NCI-H1694 treated with DMSO at 0.1 percent for 48 hours (cell line): ENCODE measurements at places on chromosomes 2 and 18.

DNA sequence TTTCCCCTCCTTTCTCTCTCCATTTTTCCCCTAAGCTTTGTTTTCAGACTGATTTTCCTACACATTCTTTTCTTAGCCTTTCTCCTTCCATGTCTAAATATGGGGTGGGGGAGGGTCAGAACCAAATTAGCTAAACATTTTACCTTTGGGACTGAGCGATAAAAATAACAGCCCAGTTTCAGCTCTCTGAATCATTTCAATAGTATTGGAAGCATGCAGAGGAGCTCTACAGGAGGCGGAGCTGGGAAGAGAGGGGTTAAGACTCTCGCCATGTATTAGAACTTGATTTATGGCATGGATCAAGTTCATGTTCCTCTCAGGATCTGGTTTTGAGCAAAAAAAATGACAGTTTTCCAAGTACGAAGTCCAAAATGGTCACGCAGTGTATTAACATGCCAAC, 109.1 kb downstream of the CPO start:
- DNase-seq = no peak

DNA sequence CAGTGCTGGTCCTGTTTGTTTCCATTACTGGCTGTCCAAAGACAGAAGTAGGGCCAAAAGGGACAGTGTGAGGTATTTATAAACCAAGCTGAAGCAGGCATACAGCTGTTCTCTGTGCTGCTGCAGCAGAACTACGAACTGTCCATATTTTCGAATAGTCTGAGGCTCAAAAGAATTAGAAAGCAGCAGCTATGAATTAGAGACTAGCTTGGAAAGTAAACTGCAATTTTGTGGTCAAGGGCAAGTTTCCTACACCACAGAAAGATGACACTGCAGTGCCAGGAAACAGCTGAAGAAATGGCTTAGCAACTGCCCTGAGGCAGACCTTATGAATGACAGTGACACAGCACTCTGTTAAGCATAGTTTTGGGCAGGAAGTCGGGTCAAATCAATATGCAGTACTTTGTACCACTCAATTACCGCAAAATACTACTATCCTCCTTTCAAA, 125.3 kb downstream of the TMEM131 start:
- DNase-seq = no peak

- DNase-seq = no peak
Observed at GRCh38 chr18:26003817-26004216, 86.6 kb downstream of the SS18 start.

DNA sequence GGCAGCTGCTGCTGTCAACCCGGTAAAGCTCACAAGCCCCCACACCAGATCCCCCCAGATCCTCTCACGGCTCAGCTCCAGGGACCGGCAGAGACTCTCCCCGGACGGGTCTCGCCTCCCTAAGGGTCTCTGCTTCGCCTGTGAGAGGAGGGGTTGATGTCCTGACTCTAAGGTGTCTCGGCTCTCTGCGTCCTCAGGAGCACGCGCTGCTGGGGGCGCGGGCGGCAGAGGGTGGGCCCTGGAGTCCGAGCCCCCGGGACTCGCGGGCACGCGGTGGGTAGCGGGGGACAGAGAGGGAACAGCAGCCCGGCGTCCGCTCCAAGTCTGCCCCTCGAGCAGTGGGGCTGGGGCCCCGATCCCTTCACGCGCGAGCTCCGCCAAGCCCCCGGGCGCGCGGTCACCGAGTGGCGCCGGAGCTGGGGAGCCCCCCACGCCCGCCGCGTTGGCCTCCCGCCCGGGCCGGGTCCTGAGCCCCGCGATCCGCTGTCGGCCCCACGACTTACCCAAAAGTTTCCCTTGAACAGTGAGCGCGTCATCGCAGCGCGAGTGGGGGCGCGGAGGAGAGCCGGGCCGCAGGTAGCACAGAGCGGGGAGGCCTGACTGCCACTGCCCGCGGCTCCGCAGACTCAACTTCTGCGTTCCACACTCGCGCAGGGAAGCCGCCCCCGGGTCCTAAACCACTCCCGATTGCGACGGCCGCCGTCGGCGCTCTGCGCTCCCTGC, at the start of gene PSTPIP2:
PSTPIP2 (minus strand) TSS at position 608 of the 723 bp plus-strand sequence; CDS start at position 536, 72 bp downstream.
- DNase-seq = no peak

DNA sequence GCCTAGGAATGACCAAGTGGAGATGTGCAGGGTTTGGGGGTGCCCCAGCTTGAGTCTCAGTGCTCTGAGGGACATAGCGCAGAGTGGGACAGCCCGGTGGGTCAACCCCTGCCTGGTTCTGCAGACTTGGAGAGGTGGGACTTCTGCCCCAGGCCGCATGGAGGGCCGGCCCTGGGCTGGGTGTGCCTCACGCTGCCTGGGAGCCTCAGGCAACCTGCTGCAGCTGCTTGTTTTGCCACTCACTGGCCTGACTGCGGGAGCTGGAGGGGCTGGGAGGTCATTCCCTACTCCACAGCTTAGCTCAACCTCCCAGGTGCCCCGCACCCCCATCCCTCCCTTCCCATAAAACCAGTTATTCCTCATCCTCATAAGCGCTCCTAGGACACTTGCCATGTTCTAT, 33.1 kb downstream of the ODC1 start:
- DNase-seq = no peak

DNA sequence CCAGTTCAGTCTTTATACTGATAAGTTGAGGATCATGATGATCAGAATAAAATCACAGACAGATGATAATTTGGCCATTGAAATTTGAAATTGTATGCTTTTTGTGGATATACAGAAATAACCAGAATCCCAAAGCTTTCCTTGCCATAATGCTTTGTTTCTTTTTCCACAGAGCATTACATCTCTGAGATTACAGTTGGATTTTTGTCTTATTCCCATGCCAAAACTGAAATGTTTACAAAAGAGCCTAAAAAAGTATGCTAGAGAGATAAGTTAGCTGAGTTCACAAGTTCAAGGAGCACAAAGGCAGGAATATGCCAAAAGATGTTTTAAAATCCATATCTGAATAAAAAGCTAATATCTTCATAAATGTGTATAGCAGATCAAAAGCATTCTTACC, 321.3 kb downstream of the PID1 start:
- no peak for DNase-seq

DNA sequence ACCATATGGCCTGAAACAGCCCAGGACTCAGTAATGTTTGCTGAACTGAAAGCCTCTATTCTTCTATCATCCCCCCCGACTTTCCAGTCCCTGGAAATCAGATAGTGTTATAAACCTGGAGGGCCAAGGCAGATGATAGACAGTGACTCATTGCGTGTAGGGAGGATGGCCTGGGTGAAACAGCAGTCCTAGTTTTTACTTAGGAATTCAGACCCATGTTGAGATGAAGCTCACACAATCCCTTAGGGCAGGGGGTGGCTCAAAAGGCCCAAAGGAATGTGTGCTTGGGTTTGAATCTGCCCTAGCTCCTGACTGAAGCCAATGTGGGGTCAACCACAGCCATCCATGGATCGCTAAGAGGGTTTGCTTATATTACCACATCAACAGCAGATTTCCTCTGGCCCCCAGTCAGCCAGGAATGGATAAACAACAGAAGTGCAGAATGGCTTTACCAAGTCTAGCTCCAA, 43.9 kb upstream of the STPG4 start:
- no peak for DNase-seq

DNA sequence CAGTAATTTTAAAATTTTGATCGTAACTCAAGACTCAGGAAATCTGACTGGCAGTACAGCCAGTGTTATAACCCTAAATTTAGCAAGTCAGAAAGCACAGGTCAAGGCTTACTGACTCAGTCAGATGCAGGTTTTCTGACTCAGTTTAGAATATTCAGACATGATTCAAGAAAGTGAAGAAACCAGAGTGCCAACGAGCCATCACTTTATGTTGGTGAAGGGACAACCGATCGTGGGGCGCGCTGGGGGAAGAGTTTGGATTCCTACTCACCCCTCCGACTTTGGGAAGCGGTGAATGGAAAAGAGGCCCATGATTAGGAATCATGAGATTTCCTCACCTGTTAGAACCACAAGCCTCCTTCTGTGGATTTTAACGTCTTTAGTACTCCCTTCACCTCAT, 998 bp downstream of the RNF149 start:
- DNase-seq = no peak

DNA sequence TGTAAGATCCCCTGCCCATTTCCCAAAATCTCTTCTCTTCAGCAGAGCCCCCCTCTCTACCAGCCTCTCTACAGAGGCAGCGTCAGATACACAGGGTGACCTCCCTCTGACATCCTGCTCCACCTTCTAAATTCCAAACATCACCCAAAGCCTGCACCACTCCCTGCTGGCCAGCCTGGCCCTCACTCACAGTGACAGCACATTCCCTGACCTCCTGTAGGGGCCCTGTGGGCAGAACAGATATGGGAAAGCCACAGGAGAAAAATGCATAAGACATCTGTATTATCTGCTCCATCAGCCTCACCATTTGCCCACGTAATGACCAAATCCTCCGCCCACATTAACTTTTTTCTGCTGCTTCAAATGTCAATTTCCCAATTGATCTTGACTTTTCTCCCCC, 40.6 kb downstream of the TRABD2A start:
- no peak for DNase-seq

DNA sequence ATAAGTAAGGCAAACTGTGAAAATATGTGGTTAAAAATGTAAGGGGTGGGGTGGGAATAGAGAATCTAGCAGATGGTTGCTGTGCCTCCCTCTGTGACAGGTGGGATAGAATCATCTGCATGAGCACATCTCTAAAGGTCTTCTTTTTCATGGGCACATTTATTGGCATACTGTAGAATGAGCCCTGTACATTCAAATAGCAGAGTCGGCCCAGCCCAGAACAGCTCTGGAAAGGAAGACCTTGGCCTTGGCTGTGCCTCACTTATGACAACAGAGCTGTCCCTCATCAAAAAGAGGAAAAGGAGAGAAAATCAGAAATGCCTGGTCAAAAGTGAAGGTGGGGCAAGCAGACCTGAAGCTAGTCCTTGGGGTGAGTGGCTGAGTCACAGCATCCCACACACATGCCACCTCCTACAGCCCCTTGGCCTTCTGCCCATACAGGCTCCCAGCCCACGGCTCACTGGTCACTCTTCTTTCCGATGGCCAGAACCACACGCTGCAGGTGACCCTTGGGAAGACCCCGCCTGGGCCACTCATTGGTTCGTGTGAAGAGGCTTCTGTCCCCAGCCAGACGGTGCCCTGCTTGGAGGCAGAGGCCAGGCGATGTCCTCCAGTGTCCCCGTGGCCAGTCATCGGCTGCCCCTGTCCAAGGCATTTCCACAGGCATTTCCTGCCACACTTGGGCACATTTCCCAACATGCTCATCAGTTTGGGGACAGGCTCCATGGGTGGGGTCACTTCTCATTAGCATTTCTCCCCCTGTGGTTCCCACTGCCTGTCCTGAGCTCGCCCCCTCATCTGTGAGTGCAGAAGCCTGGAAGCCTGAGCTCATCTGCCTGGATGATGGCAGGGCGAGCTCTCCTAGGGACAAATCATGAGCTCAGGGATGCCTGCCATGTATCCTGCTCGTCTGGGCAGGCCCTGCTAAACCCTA, 113.6 kb downstream of the MCFD2 start:
- DNase-seq = peak; percentile 61

DNA sequence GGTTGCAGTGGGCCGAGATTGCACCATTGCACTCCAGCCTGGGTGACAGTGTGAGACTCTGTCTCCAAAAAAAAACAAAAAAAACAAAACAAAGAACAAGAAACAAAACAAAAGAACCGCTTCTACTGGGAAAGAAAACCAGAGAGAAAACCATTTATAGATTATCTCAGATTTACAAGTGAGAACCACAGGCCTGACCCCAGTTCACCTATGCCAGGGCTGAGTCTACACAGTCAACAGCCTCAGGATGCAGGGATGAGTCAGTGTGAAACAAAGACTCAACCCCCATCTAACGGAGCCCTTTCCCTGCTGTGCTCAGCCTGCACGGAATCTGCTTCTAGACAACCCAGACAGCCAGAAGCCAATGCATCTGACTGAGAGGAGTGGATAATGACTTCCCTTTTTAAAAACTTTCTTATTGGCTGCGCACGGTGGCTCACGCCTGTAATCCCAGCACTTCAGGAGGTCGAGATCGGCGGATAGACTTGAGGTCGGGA, 25.5 kb upstream of the YWHAQ start:
- DNase-seq = no peak

GRCh38 chr2:145906354-145906753, 1386.4 kb upstream of the ZEB2 start:
- no peak for DNase-seq

DNA sequence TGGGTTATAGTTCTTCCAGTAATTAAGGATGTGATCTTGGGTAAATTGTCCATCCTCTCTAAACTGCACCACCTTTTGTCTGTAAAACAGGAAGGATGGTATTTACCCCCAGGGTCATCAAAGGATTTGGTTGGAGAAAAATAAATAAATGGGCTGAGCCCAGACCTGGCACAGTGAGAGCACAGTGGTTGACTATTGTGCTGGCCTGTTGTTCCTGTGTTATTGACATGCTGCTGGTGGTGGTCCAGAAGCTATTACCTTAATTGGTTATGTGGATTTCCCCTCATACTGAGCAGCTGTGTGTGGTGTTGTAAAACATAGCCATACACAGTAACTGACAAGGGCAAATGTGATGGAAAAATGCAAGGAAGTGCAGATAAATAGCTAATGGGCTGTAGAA, 746 bp upstream of the IL37 start:
- DNase-seq = no peak

- DNase-seq = no peak
Observed at GRCh38 chr2:128642821-128643220, 324.2 kb upstream of the HS6ST1 start.

DNA sequence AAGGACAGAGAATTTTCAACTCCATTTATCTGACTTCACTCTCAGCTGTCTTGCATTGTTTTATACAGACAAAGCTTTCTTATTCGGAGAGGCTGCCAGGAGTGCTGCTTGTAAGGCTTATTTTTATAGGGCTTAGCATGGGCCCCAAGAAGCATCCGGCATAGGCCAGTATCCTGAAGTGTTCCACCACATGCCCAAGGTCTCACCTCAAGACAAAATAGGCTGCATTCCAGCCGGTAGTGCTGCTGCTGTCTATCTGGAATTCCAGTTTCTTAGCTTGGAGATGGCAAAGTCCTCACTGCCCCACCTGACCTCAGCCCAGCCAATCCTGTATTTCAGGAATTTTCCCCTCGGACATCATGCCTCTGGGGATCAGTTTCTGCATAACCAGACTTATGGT, 47.6 kb upstream of the MCFD2 start:
- no peak for DNase-seq

GRCh38 chr2:234100686-234101085, 50.2 kb downstream of the SPP2 start:
- DNase-seq = no peak

- DNase-seq = no peak
Observed at GRCh38 chr2:35174845-35175244, 1180.7 kb upstream of the CRIM1 start.

DNA sequence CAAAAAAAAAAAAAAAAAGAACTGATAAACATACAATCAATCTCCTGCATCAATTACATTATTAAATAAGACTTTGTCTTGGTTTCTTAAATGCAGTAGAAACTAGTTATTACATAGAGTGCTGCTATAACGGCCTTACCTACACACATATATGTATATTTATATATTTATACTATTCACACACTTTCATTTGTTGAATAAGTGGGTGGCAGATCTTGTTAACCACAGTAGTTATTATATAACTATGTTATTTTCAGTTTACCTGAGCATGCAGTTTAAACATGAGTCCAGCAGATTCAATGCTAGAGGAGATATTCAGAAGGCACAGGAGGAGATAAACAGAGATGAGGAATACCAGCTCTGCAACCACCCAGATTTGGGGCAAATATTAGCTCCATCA, 81.5 kb upstream of the CD226 start:
- no peak for DNase-seq

- no peak for DNase-seq
Observed at GRCh38 chr2:160415991-160416390, 77.6 kb downstream of the RBMS1 start.

- peak; percentile 41 for DNase-seq
Observed at GRCh38 chr2:60565472-60565871, 12.0 kb upstream of the BCL11A start.

- no peak for DNase-seq
Observed at GRCh38 chr2:180570864-180571263, 409.5 kb upstream of the UBE2E3 start.
